ENCODE measurements at places on chromosomes 16 and 17.

- no peak for DNase-seq
Observed at GRCh38 chr16:73610160-73610559, 562.2 kb upstream of the ZFHX3 start.

DNA sequence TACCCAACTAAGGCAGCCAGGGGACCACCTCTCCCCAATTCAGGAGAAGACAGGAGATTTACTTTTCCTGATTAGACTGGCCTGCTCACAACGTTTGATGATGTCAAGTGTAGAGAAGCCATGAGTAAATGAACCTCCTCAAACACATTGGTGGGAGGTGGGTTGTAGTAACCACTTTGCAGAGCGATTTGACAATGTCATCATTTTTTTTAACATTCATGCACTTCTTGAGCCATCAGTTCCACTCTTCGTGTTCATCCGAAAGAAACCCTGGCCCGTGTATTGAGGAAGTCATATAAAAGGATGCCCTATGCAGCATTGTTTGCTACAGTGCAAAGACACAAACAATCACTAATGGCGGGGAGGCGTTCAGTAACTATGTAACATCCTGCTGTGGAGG, 5.5 kb upstream of the KRT19 start:
- no peak for DNase-seq

GRCh38 chr17:46262271-46262670, 32.7 kb upstream of the LRRC37A start:
- DNase-seq = no peak

DNA sequence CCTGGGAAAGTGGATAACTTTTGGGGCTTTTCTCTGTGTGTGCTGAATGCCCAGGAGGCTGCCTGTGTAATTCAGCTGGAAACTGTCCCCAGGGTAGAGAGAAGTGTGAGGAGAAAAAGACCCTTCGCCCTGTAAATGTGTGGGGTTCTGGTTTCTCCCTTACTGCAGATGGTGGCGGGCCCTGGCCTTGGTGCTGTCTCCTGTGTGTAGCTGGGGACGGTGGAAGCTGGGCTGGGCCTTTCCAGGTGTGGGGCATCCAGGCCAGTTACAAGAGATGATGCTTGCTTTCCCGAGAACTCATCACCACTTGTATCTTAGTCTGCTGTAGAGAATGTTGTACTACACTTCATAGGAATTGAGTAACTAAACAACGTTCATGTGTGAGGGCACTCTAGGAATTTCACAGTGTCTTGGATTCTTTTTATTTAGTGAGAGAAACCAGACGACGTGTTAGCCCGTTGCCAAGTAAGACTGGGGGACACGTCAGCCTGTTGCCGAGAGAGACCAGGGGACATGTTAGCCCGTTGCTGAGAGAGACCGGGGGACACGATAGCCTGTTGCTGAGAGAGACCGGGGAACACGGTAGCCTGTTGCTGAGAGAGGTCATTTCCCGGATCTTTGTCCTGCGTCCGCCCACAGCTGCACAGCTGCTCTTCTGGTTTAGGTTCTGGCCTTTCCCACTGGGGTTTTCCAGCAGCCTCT, 43.1 kb downstream of the TBCD start:
- DNase-seq = peak; percentile 64

DNA sequence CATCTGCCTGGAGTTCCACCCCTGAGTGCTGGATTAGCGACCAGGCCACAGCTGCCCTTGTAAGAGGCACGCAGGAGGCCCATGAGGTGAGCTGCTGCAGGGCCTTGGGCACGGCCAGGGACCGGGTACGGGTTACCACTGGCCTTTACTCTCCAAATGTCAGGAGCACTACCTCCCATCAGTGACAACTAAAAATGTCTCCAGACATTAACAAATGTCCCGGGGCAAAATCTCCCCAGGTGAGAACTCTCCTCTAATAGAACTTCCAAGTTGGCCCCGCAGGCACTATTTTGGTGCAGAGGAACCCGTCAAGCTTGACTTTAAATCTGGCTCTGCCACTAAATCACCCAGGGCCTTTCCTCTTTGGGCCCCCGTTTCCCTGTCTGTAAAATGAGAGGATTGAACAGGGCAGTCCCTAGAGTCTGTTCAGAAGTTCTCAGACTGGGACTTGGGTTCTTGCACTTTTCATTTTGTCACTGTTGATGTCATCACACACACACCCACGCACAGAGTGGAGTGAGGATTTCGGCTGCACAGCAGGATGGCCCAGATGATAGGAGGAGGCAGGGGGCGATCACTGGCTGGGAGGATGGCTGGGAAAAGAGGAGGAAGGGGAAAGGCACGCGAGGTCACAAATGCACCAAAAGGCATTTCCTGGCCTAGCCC, 24.5 kb upstream of the MAPT start:
- DNase-seq = no peak
